Foreskin keratinocyte (primary cell): ENCODE measurements at places on chromosomes 11 and 22.
A peak's percentile ranks its signal among the peaks of the same experiment; 100 is the strongest.

DNA sequence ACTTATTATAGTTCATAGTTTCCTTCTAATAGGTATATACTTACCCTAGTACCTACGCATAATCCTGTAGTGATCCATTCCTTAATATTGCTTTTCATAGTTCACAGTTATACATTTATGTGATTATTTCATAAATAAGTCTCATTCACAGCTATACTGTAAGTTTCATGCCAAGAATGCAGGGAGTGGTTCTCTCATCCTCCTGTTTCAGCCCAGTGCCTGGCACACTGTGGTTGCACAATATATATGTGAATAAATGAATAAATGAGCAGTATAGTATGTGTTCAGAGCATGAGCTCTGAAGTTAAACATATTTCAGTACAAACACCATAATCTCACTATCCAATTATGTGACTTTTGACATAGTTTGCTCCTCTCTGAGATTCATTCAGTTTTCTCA lies 115.8 kb downstream of the MAML2 start:
- no peak for DNase-seq

GRCh38 chr11:78961937-78962701 lies 387.5 kb upstream of the NARS2 start:
- no peak for DNase-seq

DNA sequence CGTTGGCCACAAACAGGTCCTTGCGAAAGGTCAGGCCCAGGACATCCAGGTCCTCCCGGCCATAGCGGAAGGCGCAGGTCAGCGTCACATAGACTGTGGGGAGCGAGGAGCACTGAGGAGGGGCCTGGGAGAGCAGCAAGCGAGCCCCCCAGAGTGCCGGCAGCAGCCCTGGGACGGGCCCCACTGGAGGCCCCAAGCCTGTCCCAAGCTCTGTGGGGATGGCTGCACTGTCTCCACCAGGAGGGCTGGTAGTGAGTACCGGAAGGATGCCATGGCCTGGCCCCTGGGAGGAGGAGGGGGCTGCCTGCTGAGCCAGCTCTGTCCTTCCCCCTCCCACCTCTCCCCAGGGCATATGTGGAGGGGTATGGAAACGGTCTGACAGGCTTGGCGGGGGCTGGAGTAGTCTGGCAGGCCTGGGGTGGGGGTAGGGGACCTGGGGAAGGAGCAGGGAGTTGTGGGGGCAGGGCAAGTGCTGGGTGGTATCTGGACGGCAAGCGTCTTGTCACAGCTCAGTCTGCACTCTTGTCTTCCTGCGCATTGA lies 42.9 kb downstream of the TPBGL start:
- no peak for DNase-seq

- DNase-seq, result no peak
These were observed 1423.8 kb downstream of the TBC1D22A start for GRCh38 chr22:48186146-48186790.

DNA sequence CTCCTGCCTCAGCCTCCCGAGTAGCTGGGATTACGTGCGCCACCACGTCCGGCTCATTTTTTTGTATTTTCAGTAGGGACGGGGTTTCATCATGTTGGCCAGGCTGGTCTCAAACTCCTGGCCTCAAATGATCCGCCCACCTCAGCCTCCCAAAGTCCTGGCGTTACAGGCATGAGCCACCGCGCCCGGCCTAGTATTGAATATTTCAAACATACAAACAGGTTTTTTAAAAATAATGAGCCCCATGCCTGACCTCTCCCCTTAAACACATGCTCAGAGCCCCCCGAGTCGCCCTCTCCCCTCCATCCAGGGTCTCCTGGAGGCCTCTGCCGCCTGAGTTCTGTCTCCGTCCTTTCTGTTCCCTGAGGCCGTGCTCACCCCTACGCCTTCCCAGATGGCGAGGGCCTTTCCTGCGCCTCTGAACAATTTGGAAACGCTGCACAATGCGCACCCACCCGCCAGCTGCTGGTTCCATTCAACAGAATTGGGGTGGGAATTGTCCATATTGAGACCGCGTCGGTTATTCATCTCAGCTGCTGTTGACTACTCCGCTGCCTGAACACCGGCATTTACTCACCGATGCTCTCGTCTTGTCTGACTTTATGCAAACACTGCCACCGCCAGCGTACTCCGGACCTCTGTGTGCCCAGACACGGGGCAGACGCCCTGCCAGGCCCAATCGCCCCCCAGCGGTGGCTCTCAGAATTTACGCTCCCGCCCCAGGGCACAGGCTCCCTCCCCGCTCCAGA lies 13.6 kb upstream of the RNH1 start:
- no peak for DNase-seq

GRCh38 chr22:45208993-45209838 lies 31.5 kb downstream of the KIAA0930 start:
- DNase-seq, result no peak

- DNase-seq, result peak; percentile 36
These were observed 34.1 kb downstream of the CHRDL2 start for GRCh38 chr11:74696939-74697675.

GRCh38 chr11:76670485-76671236 lies at the start of gene LRRC32:
TSS of gene LRRC32 (minus strand) at chr11:76670747. CDS start at chr11:76665954, 4,793 bp downstream.
- DNase-seq, result no peak

DNA sequence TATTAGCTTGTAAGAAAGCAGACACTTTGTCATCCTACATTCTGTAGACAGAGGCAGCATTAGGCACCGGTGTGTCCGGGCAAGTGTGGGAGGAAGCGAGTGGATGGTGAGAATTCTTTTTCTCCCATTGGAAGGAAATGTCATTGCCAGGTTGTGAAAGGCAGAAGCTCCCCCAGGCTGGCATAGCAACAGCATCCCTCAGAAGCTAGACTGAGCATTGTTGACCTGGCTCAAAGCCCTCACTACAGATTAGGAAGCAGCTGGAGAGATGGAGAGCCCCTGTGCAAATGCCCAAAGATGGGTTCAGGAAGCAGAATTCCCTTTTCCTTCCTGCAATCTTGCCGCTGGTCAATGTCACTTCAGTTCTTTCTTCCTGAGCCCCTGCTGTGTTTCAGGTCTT lies 1299.3 kb downstream of the TBC1D22A start:
- DNase-seq, result no peak

GRCh38 chr22:39814899-39815298 lies 78.7 kb downstream of the ENTHD1 start:
- peak; percentile 49 for DNase-seq

DNA sequence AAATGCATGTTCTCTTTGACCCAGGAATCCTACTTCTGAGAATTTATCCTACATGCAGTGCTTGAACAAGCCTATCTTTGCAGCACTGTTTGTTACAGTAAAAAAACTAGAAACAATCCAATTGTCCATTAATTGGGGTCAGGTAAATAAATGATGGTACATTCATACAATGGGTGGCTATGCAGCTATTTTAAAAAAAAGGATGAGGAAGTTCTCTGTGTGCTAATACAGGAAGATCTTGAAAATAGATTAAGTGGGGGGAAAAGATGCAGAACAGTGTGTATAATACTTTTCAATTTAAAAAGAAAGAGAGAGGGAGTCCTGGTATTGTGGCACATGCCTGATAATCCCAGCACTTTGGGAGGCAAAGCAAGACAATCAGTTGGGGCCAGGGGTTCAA lies 9.5 kb upstream of the CREB3L1 start:
- DNase-seq, result no peak

- no peak for DNase-seq
These were observed 6.7 kb downstream of the CEP295 start for GRCh38 chr11:93668171-93668570.

- peak; percentile 87 for DNase-seq
These were observed 5.0 kb downstream of the THY1 start for GRCh38 chr11:119417726-119418540.

DNA sequence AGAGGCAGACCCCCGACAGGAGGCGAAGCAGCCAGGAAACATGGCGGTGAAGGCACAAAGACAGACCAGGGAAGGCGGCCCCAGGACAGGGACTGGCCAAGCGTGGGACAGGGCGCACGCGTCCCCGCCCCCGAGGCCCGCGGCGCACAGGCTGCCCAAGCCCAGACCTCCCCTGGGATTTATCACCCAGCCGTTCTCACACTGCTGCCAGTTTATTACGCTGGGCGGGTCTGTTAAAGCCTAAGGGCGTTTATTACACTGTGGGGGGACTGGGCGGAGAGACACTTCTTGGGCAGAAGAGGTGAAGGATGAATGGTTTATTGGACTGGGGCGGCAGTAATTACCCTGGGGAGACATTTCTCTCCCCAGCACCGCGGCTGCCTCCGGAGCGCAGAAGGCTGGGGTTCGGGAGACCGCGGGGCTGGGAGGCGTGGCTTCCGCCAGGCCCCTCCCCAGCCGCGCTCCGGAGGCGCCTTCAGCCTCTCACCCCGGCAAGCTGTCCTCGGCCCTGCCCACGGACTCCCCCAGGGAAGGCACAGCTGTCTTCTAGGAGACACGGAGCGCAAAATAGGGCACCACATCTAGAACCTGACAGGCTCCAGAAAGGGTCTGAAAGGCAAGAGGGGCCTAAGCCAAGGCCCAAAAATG lies 47.1 kb downstream of the SLC22A12 start:
- no peak for DNase-seq

GRCh38 chr22:46366801-46367706 lies 31.5 kb downstream of the TRMU start:
- DNase-seq, result no peak

GRCh38 chr22:17258015-17258787 lies 39.0 kb upstream of the ADA2 start:
- peak; percentile 20 for DNase-seq

DNA sequence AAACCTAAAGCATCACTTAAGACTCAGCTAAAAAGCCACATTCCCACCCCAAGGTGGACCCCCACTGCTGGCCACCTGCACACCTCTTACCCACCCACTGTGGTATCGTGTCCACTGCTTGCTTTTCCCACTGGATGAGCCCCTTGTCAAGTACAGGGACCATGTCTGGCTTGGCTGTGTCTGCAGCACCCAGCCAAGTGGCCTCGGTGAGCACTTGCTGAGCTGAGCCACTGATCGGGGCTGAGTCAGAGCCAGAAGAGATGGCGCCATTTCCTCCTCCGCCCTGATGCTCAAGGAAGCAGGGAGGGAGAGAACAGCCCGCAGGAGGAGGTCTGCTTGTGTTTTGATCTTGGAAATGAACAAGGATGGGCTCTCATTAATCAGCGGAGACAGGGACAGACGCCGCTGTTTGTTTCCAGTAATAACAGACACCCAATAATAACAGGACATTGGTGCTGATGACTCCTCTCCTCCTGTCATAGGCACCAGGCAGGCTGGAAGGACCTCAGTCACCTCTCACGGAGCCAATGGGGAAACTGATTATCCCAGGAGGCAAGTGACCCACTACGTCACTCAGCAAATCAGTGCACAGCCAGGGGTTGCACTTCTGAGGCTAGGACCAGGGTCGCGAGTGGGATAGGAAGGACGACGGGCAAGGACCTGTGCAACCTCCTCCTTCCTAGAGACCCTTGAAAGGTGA lies 85.2 kb upstream of the RTL6 start:
- no peak for DNase-seq

GRCh38 chr22:40235308-40235707 lies 57.6 kb downstream of the TNRC6B start:
- DNase-seq, result no peak

- DNase-seq, result no peak
These were observed 114.4 kb downstream of the PLEKHA7 start for GRCh38 chr11:16899708-16900303.

- DNase-seq, result peak; percentile 36
These were observed 757 bp downstream of the RNASEH2C start for GRCh38 chr11:65719871-65720210.

DNA sequence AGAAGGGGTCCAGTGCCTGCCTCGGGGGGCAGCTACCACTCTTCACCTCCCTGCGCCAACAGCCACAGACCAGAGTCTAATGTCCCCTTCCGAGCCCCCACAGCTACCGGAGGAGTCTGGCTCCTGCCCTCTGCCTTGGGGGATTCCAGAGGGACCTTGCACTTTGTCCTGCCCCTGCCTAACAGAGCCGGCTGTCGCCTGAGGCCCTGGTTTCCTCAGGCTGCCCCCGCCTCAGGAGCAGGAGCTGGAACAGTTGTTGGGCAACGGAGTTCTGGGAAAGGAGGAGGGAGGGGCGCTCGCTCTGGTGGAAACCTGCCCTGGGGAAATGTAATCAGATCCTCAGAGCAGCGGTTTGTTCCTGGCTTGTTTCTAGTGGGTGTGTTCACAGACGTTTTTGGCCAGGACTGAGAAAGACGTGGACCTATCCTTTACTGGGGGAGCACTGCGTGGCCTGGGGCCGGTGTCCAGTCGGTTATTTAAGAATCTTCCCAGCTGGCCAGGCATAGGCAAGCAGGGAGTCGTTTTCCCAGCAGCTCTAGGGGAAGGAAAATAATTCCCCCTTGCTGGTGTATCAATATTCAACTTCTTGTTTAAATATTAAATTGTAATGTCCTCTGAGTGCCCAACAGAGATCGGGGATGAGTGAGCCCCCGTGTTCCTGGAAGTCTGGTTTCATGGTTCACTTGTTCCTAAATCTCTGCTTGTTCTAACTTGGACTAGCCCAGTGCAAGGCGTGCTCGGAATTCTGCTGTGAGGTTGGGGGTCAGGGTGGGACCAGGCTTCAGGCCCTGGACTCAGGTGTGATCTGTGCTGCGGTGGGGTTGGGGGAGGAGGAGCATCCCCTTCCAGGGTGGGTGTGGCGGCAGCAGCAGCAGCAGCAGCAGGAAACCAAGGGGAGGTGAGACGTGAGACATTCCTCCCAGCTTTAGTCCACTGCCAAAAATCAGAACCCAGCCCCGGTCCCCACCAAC lies 32.1 kb downstream of the A4GALT start:
- peak; percentile 79 for DNase-seq

GRCh38 chr11:64060861-64061444 lies 25.2 kb downstream of the FLRT1 start:
- DNase-seq, result no peak

GRCh38 chr11:85750646-85751045 lies 60.3 kb downstream of the SYTL2 start:
- no peak for DNase-seq

DNA sequence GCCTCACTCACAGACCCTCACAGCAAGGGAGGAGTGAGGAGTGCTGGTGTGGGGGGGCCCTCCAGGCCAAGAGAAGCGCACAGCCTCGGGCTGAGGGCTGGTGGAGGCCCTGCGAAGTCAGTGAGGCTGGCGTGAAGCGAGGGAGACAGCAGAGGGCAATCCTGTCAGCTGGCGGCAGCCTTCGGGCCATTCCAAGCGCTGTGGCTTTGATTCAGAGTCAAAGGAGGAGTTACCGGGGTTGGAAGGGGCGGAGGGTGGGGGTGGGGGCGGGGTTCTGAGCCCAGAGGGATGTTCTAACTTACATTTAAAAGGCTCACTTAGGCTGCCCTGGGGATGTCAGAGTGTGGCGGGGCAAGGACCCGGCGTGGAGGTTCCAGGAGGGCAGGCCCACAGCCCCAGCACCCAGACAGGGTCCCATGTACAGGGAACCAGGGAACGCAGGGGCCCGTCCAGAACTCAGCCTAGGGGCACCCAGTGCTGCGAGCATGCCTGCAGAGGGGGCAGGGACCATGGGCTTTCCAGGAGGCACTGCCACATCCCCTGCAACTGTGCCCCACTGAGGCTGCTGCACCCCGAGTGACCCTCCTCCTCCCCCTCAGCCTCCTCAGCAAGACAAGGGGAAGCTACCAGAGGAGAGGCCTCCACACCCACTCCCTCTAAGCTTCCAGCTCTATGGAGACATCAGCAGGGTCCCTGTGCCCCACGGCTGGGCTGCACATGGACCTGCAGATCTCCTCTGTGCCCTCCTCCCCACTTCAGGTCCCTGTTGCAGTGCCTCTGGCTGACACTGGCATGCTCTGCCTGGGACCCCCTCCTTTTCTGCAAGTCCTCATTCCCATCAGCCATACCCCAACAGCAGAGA lies 39.7 kb upstream of the TTLL12 start:
- no peak for DNase-seq

GRCh38 chr11:69718147-69718546 lies 14.3 kb upstream of the FGF19 start:
- DNase-seq, result no peak

GRCh38 chr11:45857961-45858474 lies 10.7 kb downstream of the CRY2 start:
- no peak for DNase-seq
